ENCODE measurements at places on chromosomes 13 and 19. TPM values are rescaled to one million over a fixed set of nuclear protein-coding genes. Genes with fewer than 3 reads are reported as not detected.
A peak's percentile ranks its signal among the peaks of the same experiment; 100 is the strongest.

GRCh38 chr13:50989476-50989875 is 79.9 kb downstream of the RNASEH2B start:
- no peak for DNase-seq
- no peak overlapping the region for H3K27ac ChIP-seq
- H3K4me1 ChIP-seq = peaks cover 6% of the 10 kb centered on the region
- no peaks in the 10 kb centered on the region for H3K36me3 ChIP-seq

- H3K4me1 ChIP-seq = peaks cover 8% of the 10 kb centered on the region
- H3K4me3 ChIP-seq = no peak overlapping the region
- H3K36me3 ChIP-seq = no peaks in the 10 kb centered on the region
- peaks cover 25% of the 10 kb centered on the region for H3K27me3 ChIP-seq
- no peak overlapping the region for H3K27ac ChIP-seq
- DNase-seq = peak; percentile 64
These were observed 1.2 kb downstream of the CGB7 start for GRCh38 chr19:49056101-49056901.

DNA sequence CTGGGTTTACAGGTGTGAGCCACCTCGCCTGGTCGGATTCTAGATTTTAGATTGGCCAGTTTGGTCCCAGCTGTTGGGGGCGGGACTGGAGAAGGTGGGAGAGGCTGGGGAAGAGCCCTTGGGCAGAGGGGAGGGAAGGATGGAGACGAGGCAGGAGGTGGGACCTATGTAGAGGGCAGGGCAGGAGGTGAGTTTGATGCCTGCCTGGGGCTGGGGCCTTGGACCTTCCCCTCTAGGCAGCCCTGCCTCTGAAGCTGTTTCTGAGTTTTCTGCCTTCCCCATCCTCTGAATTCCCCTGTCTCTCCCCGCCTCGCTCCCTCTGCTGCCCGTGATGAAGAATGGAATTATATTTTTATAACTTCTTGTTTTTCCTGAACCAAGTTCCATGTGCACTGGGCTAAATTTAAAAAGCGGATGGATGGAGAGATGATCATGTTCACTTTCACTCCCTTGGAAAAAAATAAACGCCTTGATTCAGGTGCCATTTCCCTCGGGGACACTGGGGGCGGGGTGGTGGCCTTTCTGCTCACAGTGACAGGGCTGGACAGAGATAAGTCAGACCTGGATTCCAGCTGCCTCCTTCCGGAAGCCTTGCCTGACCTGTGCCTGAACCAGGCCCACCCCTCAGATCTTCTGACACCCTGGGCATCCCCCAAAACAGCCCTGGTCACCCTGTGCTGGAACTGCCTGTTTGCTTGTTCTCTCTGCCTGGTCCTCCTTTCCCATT is 16.5 kb upstream of the TNFAIP8L1 start:
- peaks cover 2% of the 10 kb centered on the region for H3K4me1 ChIP-seq
- no peaks in the 10 kb centered on the region for H3K27me3 ChIP-seq
- H3K4me3 ChIP-seq = no peak overlapping the region
- H3K27ac ChIP-seq = no peak overlapping the region

GRCh38 chr13:46572752-46573431 is 19.9 kb downstream of the LRCH1 start:
- H3K4me1 ChIP-seq = peaks cover 25% of the 10 kb centered on the region
- no peak overlapping the region for H3K4me3 ChIP-seq
- H3K27me3 ChIP-seq = peaks cover 2% of the 10 kb centered on the region
- no peaks in the 10 kb centered on the region for H3K36me3 ChIP-seq

TBXA2R gene
- total RNA-seq = 7.3 TPM

DNA sequence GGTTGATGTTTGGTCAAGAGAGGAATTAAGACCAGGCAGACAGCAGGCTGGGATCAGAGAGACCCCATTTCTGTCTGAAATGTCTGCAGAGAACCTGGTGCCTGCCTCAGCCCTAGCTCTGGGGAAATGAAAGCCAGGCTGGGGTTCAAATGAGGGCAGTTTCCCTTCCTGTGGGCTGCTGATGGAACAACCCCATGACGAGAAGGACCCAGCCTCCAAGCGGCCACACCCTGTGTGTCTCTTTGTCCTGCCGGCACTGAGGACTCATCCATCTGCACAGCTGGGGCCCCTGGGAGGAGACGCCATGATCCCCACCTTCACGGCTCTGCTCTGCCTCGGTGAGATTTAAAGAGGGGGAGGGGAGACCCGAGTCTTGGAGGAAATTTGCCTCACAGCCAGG is at the start of gene LILRB4:
LILRB4 (plus strand) TSS at position 256 of the 400 bp plus-strand sequence; CDS start at position 305, 49 bp downstream.
- no peak for DNase-seq
- no peak within 1 kb of the TSS for H3K27ac ChIP-seq
- H3K36me3 ChIP-seq = peaks cover 11% of the 10 kb centered on the region
- no peak within 1 kb of the TSS for H3K4me3 ChIP-seq
- peaks cover 9% of the 10 kb centered on the region for H3K27me3 ChIP-seq

SKA3 gene
- 7.9 TPM for total RNA-seq

- H3K27me3 ChIP-seq = no peaks in the 10 kb centered on the region
- H3K4me1 ChIP-seq = no peaks in the 10 kb centered on the region
- H3K4me3 ChIP-seq = no peak overlapping the region
- no peak overlapping the region for H3K27ac ChIP-seq
- no peaks in the 10 kb centered on the region for H3K36me3 ChIP-seq
- DNase-seq = no peak
These were observed 1608.2 kb downstream of the SLITRK5 start for GRCh38 chr13:89279374-89279773.

ZNF729 gene
- not detected for total RNA-seq

GRCh38 chr19:46753420-46754155 is 7.3 kb upstream of the STRN4 start:
- peak; percentile 64 for DNase-seq
- no peak overlapping the region for H3K27ac ChIP-seq
- peak overlapping the region; percentile 53 for H3K4me3 ChIP-seq
- peaks cover 10% of the 10 kb centered on the region for H3K36me3 ChIP-seq
- no peaks in the 10 kb centered on the region for H3K4me1 ChIP-seq

GRCh38 chr19:18122860-18123795 is 25.6 kb downstream of the MAST3 start:
- H3K36me3 ChIP-seq = no peaks in the 10 kb centered on the region
- no peak overlapping the region for H3K4me3 ChIP-seq
- H3K4me1 ChIP-seq = peaks cover 4% of the 10 kb centered on the region
- H3K27ac ChIP-seq = peak overlapping the region; percentile 42
- H3K27me3 ChIP-seq = peaks cover 10% of the 10 kb centered on the region
- DNase-seq = peak; percentile 46

- DNase-seq = no peak
- H3K4me1 ChIP-seq = peaks cover 19% of the 10 kb centered on the region
- no peak overlapping the region for H3K4me3 ChIP-seq
- H3K27me3 ChIP-seq = peaks cover 7% of the 10 kb centered on the region
- H3K27ac ChIP-seq = no peak overlapping the region
These were observed 91.3 kb downstream of the IER2 start for GRCh38 chr19:13241231-13242104.

ZNF606 gene
- total RNA-seq = 22.3 TPM

DNA sequence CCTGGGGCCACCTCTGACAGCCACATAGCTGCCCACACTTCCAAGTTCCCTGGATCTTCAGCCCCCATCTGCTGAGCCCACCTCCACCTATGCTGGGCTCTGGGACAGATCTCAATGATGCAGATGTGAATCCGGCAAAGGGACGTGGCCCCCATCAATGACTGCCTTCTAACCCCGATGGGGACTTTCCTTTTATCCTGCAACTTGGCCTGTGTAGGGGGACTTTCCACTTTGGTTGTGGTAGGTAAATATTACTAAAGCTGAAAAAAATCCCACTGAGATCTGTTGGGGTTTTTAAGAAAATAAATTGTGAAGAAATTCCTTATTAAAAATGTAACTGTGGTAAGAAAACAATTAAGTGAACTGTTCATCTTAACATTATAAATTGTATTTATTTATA is 20.8 kb upstream of the ASPDH start:
- no peak for DNase-seq
- H3K27ac ChIP-seq = no peak overlapping the region
- peaks cover 25% of the 10 kb centered on the region for H3K36me3 ChIP-seq
- peaks cover 6% of the 10 kb centered on the region for H3K27me3 ChIP-seq
- H3K4me3 ChIP-seq = no peak overlapping the region
- H3K4me1 ChIP-seq = no peaks in the 10 kb centered on the region

DNA sequence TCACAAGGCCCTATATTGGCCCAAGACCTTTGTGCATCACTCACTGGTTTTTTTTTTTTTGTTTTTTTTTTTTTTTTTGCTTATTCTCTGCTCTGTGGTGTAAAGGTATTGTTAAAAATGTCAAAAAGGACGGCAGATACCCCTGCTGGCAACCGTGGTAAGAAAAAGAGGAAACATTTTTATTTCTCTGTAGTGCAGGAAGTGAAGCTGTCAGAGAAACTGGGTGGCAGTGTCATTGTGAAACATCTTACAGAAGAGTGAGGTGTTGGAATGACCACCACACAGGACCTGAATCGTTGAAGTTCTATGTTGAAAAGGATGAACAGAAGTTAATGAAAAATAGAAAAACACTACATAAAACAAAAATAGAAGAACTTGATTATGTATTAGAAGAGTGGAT is 346.4 kb downstream of the FGF9 start:
- H3K27me3 ChIP-seq = no peaks in the 10 kb centered on the region
- no peak overlapping the region for H3K4me3 ChIP-seq
- H3K36me3 ChIP-seq = no peaks in the 10 kb centered on the region
- no peak for DNase-seq

GRCh38 chr19:2168619-2169424 is 5.1 kb downstream of the DOT1L start:
- peaks cover 3% of the 10 kb centered on the region for H3K36me3 ChIP-seq
- DNase-seq = no peak
- H3K4me1 ChIP-seq = peaks cover 28% of the 10 kb centered on the region
- H3K27ac ChIP-seq = no peak overlapping the region

ZGLP1 gene
- total RNA-seq = 8.2 TPM

HIF3A gene
- total RNA-seq = 54.2 TPM

SPRY2 gene
- total RNA-seq = 21.7 TPM

ZSCAN18 gene
- 47.7 TPM for total RNA-seq

DNA sequence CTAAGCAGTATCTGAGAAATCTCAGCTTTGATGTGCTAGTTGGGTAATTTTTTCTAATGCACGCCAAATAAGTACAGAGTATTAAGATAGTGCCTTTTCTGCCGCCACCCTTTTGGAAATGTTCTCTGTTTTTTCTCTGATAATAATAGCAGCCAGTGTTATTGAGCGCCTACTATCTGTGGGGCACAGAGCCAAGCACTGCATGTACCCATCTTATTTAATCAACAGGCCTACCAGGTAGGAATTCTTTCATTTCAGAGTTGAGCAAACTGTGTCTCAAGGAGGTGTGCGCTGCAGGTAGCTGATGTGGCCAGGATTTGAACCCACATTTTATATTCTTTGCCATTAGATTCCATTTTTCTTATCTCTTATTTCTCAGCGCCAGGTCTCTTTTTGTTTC is 1.4 kb downstream of the EPN1 start:
- peaks cover 52% of the 10 kb centered on the region for H3K36me3 ChIP-seq
- peak overlapping the region; percentile 99 for H3K4me3 ChIP-seq
- peak overlapping the region; percentile 100 for H3K27ac ChIP-seq
- peaks cover 28% of the 10 kb centered on the region for H3K27me3 ChIP-seq
- H3K4me1 ChIP-seq = peaks cover 58% of the 10 kb centered on the region
- no peak for DNase-seq

ZNF653 gene
- total RNA-seq = 7.7 TPM

TNFSF11 gene
- 0.21 TPM for total RNA-seq

ANKRD24 gene
- 0.82 TPM for total RNA-seq

B9D2 gene
- 6.8 TPM for total RNA-seq

NPHS1 gene
- total RNA-seq = not detected

THAP8 gene
- total RNA-seq = 6.7 TPM

LMTK3 gene
- 3.0 TPM for total RNA-seq

DNA sequence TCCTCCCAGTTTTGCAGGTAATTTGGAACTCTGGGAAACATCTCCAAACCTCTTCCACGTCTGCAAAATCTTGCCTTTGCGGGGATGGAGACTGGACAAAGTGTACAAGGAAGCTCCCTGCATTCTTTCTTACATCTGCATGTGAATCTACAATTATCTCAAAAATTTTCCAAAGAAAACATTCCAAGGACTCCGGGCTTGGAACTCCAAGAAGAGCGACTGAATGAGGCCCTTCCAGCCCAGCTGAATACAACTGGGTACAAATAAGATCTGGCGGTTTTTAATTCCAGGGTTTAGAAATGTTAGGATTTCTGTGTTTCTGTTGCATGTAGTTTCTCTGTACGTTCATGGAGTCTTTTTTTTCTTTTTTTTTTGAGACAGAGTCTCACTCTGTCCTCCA is 28.5 kb downstream of the EXOC3L2 start:
- no peak for DNase-seq
- H3K4me1 ChIP-seq = peaks cover 18% of the 10 kb centered on the region
- H3K4me3 ChIP-seq = no peak overlapping the region
- H3K36me3 ChIP-seq = no peaks in the 10 kb centered on the region
- H3K27ac ChIP-seq = no peak overlapping the region

- H3K27ac ChIP-seq = no peak overlapping the region
- peaks cover 2% of the 10 kb centered on the region for H3K27me3 ChIP-seq
- peaks cover 9% of the 10 kb centered on the region for H3K4me1 ChIP-seq
These were observed 222.4 kb downstream of the UQCRFS1 start for GRCh38 chr19:28990522-28990921.

GRCh38 chr19:56066152-56067023 is 54.7 kb downstream of the ZNF787 start:
- peaks cover 6% of the 10 kb centered on the region for H3K4me1 ChIP-seq
- peak overlapping the region; percentile 73 for H3K4me3 ChIP-seq
- peak overlapping the region; percentile 48 for H3K27ac ChIP-seq
- DNase-seq = peak; percentile 80

DNA sequence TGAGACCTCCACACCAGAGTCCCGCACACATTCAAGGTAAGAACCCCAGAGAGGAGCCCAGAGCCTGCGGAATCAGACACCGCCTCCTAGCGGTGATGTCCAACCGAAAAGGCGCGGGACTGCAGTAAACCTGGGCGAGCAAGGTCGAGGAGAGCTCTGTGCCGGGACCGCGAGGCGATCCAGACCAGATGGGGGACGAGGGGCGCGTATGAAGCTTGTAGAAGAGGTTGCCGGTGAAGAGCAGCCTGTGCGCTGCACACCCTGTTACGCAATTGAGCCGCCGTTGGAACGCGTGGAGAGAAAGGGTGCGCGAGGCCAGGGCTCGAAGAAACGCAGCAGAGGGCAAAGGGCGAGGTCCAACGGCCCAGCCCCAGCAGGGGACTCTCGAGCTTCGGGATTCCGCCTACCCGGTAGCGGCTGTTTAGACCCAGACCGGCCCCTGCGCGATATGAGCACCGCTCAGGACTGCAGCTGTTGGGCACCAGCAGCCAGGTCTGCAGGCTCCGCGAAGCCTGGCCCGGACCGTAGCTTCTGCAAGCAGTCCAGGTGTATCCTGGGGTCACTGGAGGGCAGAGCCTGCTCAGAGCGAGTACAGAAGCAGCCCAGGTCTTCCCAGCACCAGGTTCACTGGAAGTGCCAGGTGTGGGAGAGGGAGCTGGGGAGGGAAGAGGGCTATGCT is 65.9 kb upstream of the ZNF599 start:
- peaks cover 4% of the 10 kb centered on the region for H3K36me3 ChIP-seq
- H3K27me3 ChIP-seq = peaks cover 9% of the 10 kb centered on the region
- no peak overlapping the region for H3K27ac ChIP-seq

- no peaks in the 10 kb centered on the region for H3K36me3 ChIP-seq
- H3K4me1 ChIP-seq = peaks cover 3% of the 10 kb centered on the region
- no peak for DNase-seq
- no peak overlapping the region for H3K27ac ChIP-seq
These were observed 187.9 kb downstream of the KATNAL1 start for GRCh38 chr13:30119476-30119875.

- H3K27me3 ChIP-seq = no peaks in the 10 kb centered on the region
- no peak for DNase-seq
- no peaks in the 10 kb centered on the region for H3K4me1 ChIP-seq
- no peak overlapping the region for H3K27ac ChIP-seq
These were observed 313.7 kb downstream of the HS6ST3 start for GRCh38 chr13:96403651-96404050.

Data from endothelial cell (in vitro differentiated cells).